ENCODE measurements at places on chromosomes 12 and 14. TPM values are rescaled to one million over a fixed set of nuclear protein-coding genes. Genes with fewer than 3 reads are reported as not detected.

PDE3A gene
- total RNA-seq: 127 TPM

DNA sequence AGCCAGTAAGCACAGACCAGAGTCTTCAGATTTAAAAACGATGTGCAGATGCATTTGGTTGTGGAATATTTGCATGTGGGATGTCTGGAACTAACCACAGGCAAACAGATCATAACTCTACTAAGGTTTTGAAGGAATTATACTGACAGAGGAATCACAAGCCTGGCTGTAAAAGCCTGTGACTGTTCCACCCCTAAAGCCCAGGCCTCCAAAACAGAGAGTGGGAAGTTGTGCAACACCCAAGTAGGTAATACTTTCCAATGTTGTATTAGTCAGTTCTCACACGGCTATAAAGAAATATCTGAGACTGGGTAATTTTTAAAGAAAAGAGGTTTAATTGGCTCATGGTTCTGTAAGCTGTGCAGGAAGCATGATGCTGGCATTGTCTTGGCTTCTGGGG, 68.1 kb upstream of the DCD start:
- DNase-seq: no peak

TPPP2 gene
- total RNA-seq: 0.86 TPM

ADAMTS20 gene
- total RNA-seq: not detected

DNA sequence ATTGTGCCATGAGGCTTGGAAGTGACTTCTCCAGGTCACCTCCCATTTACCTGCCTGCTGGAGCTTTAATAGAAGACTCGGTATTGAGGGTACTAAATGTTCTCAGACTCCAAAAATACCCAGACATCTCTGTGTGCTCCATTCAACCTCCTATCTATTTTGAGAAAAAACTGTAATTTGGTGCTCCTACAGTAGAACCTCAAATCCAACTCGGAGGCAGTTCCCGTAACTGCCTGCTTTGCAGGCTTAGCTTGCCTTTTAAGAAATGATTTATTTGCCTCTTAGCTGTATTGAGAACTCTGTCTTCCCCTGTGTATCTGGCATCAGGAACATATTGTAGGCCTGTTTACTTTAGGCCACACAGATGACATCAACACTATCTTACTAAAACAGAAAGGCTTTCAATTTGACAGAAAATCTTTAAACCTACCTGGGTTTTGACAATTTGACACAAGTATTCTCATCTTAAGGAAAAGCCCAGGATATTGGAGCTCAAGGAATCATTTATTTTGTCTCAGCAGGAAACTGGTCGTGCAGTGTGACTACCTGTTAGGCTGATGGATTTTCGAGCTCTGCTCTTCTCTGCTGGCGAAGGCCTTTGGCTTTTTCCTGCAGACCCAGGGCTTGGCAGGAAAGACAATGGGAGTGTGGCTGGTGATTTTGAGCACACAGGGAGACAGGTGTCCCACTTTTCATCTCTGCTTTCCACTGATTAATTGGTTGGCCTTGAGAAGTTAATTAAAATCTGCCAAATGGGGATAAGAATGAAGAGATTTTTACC, 314.8 kb downstream of the SNAPC1 start:
- DNase-seq: no peak

TAS2R42 gene
- total RNA-seq: not detected

GRCh38 chr12:107990325-107990724, 138.8 kb upstream of the WSCD2 start:
- no peak for DNase-seq

MPHOSPH9 gene
- 21.0 TPM for total RNA-seq

TBC1D30 gene
- total RNA-seq: 3.3 TPM

POMT2 gene
- total RNA-seq: 11.5 TPM

ATL1 gene
- 2.6 TPM for total RNA-seq
